Mucosa of descending colon (tissue), 3 donors: ENCODE measurements at places on chromosomes 5 and 9. TPM values are rescaled to one million over a fixed set of nuclear protein-coding genes. Genes with fewer than 3 reads are reported as not detected.

GABRB2 gene
- total RNA-seq, result 2.1 TPM

SLC46A2 gene
- not detected for total RNA-seq

LCN9 gene
- total RNA-seq, result not detected

TSLP gene
- total RNA-seq, result 0.14 TPM

ZNF608 gene
- total RNA-seq, result 27.2 TPM

MED22 gene
- total RNA-seq, result 21.3 TPM

GFI1B gene
- 1.4 TPM for total RNA-seq

CATSPER3 gene
- total RNA-seq, result 1.3 TPM

SLC34A3 gene
- total RNA-seq, result not detected

HCN1 gene
- 0.05 TPM for total RNA-seq

PCDHGC5 gene
- total RNA-seq, result 0.61 TPM

ITGA1 gene
- total RNA-seq, result 207 TPM

COL5A1 gene
- total RNA-seq, result 8.6 TPM

GGTA1 gene
- total RNA-seq, result 3.2 TPM

SLIT3 gene
- 4.2 TPM for total RNA-seq

ARSI gene
- 1.6 TPM for total RNA-seq

CAVIN4 gene
- total RNA-seq, result 0.14 TPM

SLC6A18 gene
- total RNA-seq, result 0.89 TPM

ORM2 gene
- 1.0 TPM for total RNA-seq

RAB14 gene
- total RNA-seq, result 76.2 TPM

RANBP6 gene
- 13.1 TPM for total RNA-seq

PRR16 gene
- 0.69 TPM for total RNA-seq

LOX gene
- 1.2 TPM for total RNA-seq

ZFP2 gene
- 0.93 TPM for total RNA-seq

NAIP gene
- 17.3 TPM for total RNA-seq
